Stimulated activated CD8-positive, alpha-beta memory T cell treated with anti-CD3 and anti-CD28 coated beads, Interleukin-4, amount 100 ng/mL, for 4 hours (primary cell): ENCODE measurements at places on chromosomes 2 and 18.

GRCh38 chr2:153808679-153809078 lies 63.0 kb upstream of the GALNT13 start:
- no peak for DNase-seq

- DNase-seq, result no peak
Measured at GRCh38 chr2:18927525-18928232, 338.3 kb upstream of the NT5C1B start.

DNA sequence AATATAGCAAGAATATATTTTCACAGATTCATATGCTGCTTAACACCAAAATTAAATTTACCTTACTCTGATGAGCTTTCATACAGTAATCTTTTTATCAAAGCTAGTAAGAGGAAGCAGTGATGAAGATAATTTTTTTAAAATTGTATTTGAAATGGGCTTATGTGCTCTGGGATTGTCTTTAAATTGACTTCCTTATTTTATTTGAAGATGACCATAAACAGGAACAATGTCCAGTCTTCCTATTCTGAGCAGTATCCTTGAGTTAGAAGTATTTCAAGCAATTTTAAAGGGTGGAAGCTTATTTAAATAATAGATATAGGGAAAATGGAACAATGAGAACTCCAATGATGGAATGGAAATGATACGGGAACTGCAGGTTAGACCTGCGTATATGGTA lies 211.6 kb downstream of the MCFD2 start:
- no peak for DNase-seq

DNA sequence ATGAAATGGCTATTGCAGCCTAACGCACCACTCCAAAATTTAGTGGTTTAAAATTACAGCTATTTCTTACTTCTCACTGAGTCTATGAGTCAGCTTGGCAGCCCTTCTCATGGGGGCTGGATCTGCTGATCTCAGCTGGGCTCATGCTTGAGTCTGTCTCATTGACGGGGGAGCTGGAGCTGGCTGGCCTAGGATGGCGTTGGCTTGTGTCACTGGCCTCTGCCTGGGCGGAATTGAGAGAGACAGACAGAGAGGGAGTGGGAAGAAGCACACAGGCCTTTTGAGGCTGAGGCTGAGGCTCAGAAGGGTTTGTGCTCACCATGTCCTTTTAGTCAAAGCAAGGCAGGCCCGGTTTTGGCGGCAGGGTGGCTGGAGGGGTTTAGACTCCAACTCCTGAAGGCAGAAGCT lies 412.1 kb upstream of the MYT1L start:
- DNase-seq, result no peak

DNA sequence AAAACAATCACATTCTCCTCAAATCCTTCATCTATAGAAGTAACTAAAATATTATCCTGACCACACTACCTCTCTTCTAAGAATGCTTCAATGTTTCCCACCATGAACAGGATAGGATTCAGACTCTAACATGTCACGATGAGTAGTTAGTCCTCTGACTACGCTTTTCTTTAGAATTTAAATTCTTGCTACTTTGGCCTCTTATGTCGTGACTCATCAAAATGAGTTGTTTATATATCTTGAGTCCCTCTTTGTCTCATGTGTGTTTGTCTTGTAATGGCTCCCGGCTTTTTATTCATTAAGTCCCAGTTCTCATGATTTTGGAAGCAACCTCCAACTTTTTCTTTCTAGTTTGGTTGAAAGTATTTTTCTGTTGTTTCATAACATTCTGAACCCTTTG lies 1289.2 kb downstream of the DSC3 start:
- no peak for DNase-seq

GRCh38 chr18:73316513-73316912 lies 448.7 kb upstream of the NETO1 start:
- DNase-seq, result no peak

GRCh38 chr18:58803978-58804377 lies 60.7 kb upstream of the ZNF532 start:
- no peak for DNase-seq

GRCh38 chr18:80172056-80172455 lies 63.0 kb downstream of the ADNP2 start:
- no peak for DNase-seq

- DNase-seq, result no peak
Measured at GRCh38 chr2:217790681-217791392, 212.0 kb downstream of the TNS1 start.

GRCh38 chr2:106120432-106120831 lies 73.7 kb downstream of the UXS1 start:
- DNase-seq, result no peak

DNA sequence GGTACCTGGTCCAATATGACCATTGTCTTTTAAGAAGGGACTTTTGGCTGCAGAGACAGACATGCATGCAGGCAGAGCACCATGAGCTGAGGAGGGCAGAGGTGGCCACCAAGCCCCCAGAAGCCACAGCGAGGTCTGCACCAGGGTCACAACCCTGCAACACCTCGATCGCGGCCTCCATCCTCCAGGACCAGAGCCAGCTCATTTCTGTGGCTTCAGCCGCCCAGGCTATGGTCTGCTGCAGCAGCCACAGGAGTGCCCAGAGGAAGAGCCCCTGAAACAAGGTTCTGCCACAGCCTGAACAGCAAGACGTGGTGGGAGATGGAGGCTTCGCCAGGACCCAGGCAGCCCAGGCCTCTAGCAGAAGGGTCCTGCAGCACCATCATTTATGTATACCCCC lies 53.9 kb downstream of the ANKMY1 start:
- no peak for DNase-seq

GRCh38 chr2:11568436-11568835 lies 34.6 kb downstream of the GREB1 start:
- no peak for DNase-seq

DNA sequence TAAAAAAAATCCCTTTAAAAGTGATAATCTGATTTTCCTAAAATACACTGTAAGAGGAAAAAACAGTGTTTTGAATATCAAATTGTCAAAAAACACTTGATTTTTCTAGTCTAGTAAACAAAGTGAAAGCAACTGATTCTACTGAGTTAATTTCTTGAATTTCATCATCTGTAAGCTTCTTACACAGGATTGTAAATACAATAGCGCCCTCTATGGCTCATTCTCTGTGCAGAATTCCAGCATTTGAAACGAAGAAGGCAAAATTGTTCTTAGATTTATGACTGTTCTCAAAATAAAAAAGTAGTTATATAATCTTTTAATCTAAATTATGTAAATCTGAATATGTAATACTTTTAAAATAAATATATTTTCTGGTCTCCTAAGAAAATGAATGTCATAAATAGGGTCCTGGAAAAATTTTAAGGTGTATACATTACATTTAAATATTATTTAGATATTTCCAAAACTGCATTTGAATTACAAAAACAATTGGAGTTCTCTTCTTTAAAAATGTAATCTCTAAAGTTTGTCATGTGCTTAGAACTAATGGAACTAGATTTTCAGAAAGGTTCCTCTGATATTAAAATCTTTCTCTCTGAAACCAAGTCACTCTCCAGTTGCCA lies 176.9 kb upstream of the MC4R start:
- no peak for DNase-seq

GRCh38 chr2:225515033-225515432 lies 115.5 kb downstream of the NYAP2 start:
- no peak for DNase-seq

- DNase-seq, result no peak
Measured at GRCh38 chr2:136055929-136056688, 61.8 kb downstream of the CXCR4 start.
